ENCODE measurements at places on chromosomes 2 and 18.

- DNase-seq, result peak; percentile 74
These were observed 27.0 kb downstream of the TFPI start for GRCh38 chr2:187527262-187527661.

- peak; percentile 78 for DNase-seq
These were observed 685.4 kb upstream of the NRXN1 start for GRCh38 chr2:51717312-51717711.

DNA sequence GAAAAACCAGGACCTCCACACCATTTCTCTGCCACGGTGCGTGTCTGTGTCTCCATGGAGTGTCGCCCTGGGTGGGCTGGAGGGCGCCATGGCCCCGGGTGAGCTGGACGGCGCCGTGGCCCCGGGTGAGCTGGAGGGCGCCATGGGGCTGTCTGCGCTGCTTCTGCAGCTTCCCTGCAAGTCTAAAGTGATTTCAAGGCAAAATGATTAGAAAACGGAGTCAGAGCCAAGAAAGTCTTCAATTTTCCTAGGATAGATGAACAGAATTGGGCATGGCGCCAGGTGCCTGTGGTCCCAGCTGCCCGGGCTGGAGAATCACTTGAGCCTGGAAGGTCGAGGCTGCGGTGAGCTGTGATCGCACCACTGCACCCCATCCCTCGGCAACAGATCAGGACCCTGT lies 27.7 kb upstream of the NFATC1 start:
- no peak for DNase-seq

DNA sequence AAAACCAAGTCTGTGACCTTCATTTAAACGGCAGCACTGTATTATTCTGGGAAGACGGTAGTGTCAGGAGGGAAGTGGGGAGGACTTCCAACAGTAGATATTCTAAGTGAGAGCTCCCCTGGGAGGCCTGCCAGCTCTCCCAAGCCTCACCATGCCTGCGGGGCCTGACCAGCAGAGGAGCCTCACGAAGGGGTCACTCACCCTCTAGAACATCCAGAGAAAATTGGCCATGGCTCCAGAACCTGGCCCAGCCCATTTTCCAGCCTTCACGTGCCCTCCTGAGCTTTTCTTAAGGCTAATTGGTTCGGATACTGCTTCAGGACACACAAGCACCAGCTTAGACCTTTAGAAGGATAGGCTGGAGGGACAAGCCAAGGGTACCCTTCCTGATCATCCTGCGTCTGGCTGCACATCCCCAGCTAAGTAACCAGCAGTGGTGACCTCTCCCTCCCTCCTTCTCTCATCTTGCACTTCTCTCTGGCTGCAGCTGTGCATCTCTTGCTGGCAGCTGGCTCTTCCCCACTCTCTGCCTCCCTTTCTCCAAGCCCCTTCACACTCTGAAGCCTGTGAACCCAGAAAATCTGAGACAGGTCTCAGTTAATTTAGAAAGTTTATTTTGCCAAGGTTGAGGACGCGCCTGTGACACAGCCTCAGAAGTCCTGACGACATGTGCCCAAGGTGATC lies 120.1 kb upstream of the PKDCC start:
- no peak for DNase-seq

DNA sequence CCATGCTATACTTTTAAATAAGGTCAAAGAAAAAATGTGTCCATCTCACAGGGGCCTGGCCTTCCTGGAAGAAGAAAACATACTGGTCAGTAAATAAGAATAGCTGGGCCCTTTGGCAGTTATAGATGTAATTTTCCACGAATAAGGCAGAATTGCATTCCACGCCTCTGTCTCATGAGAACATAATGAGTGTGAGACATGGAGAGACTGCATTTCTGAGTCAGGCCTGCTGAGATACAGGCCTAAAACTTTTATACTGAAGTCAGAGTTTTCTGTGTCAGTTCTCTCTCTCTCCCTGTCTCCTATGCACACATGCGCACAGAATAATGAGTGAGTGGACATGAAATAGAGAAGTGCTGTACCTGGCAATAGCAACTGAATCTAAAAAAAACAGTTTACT lies 20.4 kb upstream of the IL1R1 start:
- DNase-seq, result no peak

DNA sequence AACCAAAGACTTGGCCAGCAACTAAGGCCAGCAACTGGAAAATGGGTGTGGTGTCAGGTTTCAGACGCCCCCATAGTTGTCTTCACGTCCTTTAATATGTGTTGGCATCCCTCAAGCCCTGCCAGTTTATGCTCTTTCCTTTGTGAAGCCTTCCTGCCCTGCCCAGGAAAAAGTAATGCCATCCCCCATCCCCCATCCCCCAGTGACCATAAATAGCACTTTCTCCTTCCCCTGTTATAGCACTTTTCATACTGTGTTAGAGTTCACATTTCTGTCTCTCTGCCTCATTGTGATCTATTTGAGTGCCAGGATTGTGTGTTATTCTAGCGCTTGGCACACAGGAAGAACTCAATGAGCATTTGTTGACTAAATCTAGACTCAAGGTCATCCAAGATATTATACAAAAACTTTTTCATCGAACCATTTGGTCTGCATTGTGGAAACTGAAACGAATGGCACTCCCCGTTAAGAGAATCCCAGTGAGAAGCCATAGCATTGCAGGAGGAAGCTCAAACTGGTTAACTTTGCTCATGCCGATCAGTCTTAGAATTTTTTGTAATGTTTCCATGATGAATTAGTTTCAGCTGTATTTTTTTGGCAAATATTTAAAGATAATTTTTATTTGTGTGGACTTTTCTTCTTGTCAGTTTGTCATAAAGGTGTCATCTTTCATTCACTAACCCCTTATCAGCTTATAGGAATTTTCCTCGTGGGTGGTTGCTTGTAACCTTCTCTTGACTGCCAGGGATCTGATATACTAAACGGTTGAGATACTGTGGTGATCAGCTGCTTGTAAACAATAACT lies 15.7 kb downstream of the CRIM1 start:
- DNase-seq, result no peak

DNA sequence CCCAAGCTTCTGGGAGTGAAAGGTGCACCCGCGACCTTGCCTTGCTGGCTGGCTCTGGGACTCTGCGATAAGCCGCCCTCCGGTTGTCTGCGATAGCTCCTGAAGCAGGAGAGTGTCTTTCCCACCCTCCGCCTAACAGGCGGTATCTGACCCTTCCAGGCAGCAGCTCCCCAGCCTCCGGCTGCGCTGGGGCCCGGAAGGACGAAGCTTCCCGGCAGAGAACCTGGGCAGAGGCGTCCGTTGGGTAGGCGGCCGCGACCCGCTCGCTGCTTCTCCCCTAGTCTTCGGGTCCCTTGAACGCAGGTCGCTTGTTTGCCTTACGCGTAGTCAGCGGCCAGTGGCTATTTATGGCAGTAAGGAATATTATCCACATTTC lies 446 bp upstream of the RHBDD1 start:
- no peak for DNase-seq

GRCh38 chr2:119756837-119757236 lies 2.9 kb upstream of the PTPN4 start:
- DNase-seq, result no peak

DNA sequence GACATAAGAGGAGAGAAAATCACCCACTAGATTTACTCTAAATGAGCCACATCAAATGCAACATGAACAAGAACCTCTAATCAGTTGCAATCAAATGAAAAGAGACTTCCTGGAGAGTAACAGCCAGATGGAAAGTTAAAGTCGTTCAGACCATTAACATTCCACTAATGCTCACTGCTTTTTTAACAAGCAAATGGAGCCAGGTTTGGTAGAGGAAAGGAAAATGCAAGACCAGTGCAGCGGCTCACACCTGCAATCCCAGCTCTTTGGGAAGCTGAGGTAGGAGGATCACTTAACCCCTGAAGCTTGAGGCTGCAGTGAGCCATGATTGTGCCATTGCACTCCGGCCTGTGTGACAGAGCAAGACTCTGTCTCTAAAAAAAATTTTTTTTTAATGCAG lies 48.5 kb downstream of the CACNB4 start:
- no peak for DNase-seq

DNA sequence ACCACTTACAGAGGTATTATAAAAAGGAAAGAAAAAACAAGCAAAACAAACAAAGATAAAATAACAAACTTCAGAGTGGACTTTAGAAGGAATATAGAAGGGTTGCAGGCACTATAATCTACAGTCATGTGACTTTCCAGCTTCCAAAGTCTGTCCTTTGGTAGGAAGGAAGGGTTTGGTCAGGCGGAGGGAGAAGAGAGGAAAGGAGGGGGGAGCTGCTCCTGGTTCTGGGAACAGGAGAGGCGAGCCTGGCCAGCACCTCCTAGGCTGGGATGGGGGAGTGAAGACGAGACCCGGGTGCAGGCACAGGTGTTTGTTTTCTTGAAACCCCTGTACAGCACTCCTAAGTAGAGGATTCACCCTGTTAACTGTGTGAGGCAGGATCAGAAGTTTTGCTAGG lies 53.8 kb upstream of the GATA6 start:
- no peak for DNase-seq

DNA sequence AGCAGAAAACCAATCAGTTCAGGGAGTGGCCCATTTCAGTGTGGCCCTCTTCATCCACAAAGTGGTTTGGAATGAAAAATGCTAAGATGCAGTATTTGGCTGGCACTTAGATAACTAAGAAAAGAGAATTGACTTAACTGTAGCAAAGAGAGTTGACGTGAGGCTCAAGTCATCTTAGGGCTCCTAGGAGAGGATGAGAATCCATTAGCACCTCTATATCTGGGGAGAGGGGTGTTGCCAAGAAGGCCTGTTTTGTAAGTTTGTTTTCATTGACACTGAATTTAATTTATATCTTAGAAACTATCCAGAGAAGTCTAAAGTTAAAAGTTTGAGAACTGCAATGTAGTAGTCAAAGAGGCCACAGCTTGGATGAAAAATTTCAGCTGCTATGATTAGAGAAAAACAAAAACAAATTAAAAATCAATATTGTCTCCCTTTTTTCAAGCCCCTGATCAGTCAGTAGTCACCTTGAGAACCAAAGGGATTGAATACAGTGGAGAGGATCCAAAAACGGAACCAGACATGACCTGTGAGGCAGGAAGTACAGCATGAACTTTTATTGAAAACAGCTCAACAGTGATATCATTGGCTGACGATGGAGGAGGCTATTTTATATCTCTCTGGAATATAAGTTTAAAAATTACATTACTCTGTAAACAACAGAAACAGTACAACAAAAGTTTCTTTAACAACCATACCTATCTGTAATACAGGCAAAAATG lies 52.7 kb downstream of the PHLPP1 start:
- no peak for DNase-seq

DNA sequence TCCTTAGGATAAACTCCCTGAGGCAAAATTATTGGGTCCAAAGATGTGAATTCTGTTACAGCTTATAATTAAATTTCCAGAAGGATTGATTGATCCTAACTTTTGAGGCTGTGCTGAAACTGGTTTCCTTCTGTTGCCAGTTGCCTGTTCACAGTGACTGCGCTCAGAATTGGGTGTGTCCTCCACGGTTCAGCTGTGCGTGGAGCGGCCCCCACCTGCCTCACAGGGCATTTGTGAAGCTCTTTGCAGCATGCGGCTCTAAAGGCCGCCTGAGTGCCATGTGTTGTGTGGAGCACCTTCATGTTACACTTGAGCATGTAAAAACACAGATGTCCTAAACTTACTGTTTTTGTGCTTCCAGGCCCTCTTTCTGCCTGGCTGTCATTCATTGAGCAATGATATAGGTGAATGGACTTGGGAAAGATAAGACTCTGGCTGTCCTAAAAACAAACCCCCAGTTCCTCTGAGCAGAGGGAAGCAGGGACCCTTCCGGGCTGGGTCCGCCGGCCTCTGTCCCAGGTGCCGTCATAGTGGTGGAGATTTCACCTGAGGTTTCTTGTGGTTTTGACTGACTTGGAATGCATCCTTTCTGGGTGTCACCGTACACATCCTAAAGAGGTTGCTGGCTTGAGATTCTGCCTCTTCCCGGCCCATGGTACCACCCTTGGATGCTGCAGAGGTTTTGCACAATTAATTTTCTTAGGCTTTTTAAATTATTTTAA lies 173.6 kb downstream of the LDLRAD4 start:
- DNase-seq, result no peak

GRCh38 chr2:86238354-86238753 lies 39.1 kb downstream of the MRPL35 start:
- DNase-seq, result no peak

- DNase-seq, result no peak
These were observed 44.5 kb downstream of the SH3RF3 start for GRCh38 chr2:109173311-109174171.

- no peak for DNase-seq
These were observed 89.5 kb downstream of the CCDC102B start for GRCh38 chr18:68887410-68887809.

- peak; percentile 32 for DNase-seq
These were observed 4.3 kb upstream of the TRPM8 start for GRCh38 chr2:233912691-233913423.

DNA sequence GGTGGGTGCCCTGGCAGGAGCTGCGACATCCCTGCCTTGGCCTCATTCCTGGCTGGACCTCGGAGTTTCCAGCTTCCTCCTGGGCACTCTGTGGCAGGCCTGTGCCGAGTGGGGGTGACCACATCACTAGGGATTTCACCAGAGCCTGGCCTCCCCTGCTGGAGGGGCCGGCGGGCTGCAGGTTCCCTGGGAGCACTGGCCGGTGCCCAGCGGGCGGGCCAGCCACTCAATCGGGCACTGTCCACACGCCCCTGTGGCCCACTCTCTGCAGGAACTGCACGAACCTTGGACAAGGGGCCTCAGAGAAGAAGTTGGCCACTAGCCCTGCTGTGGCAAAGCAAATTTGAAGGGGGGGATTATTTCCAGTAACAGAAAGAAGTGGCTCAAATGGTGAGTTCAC lies 110.7 kb upstream of the APCDD1 start:
- no peak for DNase-seq

GRCh38 chr18:2970772-2971659 lies 41.9 kb downstream of the LPIN2 start:
- no peak for DNase-seq

GRCh38 chr2:223549215-223549614 lies 52.9 kb downstream of the SCG2 start:
- no peak for DNase-seq

DNA sequence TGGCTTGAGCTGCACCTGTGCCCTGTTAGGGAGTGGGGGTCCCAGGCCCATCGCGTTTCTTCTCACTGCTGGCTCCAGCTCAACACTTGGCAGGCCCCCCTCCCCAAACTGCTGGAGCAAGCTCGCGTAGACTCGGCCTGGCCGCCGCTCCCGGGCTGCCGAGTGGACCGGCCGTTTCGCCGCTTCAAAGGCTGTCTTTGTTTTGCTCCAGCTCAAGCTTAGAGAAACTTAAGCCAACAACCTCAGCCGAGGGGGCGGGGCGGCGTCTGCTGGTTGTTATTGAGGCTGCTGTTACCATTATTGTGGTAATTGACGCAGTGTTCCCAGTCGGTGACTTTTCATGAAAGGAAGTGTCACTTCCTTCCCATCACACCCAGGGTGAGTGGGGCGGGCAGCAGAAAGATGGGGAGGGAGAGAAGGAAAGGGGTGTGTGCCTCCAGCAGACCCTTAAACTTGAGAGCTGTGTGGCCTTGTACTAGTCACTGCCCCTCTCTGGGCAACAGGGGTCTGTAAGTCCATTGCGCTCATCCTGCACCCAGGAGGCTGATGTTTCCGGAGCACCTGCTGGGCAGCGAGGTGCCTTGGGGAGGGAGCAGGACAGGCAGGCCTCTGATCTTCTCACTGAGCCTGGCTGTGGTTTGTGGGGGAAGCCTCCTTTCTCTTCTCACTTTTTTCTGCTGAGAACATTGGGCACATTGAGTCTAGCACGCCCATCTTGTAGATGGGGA lies 2.1 kb downstream of the ARID5A start:
- no peak for DNase-seq

GRCh38 chr2:196610796-196611195 lies 28.7 kb upstream of the CCDC150 start:
- DNase-seq, result no peak

- no peak for DNase-seq
These were observed 21.9 kb upstream of the RNF149 start for GRCh38 chr2:101330253-101330933.

- DNase-seq, result peak; percentile 94
These were observed 21.6 kb upstream of the SLC20A1 start for GRCh38 chr2:112623913-112624777.

Data from NCI-H460 (cell line).